Activated CD4-positive, CD25-positive, alpha-beta regulatory T cell treated with anti-CD3 and anti-CD28 coated beads, Interleukin-2, amount 50 U/mL, for 24 hours (primary cell): ENCODE measurements at places on chromosomes 7 and 10.
A peak's percentile ranks its signal among the peaks of the same experiment; 100 is the strongest.

DNA sequence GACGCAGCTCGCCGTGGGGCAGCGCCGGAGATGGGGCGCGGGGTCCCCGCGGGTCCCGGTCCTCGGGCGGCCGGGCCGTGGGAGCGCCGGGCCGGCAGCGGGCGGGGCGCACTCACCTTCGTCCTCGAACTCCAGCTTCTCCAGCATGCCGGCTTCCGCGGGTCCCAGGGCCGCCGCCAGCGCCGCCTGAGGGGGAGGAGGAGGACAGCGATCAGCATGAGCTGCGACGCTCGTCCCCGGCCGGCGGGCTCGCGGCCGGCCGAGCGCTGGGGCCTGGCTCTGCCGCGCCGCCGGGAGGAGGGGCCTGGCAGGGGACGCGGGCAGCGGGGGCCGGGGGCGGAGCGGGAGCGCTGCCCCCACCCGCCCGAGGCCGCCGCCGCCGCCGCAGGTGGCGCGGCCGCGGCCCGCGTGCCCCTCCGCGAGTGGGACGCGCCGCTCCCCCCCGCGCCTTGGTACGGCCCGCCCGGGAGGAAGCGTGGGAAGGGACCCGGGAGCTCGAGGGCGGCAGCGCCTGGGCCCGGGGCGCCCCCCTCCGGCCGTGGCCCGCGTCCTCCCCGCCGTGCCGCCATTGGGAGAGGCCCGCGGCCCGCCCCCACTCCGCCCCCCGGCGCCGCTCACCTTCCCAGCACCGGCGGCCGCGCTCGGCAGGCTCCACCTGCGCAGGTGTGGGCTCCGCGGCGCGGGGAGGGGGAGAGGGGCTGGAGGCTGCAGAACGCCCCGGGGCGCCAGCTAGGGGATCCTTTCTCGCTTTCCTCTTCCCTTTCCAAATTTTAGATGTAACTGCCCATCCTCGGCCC is 112.5 kb upstream of the RHEB start:
- ATAC-seq, result peak; percentile 82

DNA sequence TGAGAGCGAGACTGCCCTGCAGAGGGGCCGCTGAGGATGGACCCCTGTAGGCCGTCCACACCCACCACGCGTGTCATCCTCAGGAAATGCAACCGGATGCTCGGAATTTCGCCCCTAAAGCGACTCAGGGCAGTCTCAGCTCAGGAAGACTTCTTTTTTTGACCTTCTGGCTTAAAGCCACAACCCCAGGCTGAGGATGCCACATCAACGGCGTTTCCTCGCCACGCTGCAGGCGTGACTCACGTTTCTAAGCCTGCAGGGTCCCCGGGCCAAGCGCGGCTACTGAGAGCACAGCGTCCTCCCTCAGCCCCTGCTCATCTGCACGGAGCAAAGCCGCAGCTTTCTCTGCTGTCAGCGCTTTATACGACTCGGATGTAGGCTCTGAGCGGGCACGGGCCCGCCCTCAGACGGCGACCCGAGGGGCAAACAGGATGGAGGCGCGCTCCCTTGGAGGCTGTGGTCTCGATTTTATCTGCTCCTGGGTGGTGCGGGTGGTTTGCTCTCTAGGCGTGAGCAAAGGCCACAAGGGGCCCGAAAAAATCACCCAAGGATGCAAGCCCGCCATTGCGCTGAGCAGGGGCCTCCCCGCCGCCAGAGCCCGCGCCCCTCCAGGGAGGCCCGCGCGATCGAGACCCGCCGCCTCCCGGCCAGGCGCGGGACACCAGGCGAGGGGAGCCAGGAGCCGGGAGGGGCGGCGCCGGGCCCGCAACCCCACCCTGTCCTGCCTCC is 726 bp upstream of the INSIG1 start:
- ATAC-seq, result peak; percentile 53

- ATAC-seq, result no peak
Observed at GRCh38 chr7:39539816-39540215, 26.4 kb upstream of the YAE1 start.

DNA sequence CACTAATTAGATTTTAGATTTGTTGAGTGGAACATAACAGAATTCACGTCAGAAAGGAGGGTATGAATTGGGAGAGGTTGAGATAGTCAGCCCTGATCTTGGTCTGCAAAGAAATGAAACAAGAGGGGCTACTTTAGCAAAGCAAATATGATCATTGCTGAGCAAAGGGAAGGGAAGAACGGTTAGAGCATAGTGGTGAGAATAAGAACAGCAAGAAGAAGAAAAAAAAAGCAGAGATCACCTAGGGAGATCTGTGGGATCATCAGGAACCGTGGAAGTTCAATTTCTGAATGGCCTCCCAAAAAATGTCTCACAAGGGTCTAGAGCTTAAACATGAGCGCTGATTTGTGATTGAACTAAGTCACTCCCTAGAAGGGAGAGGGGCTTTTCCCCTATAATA is 156.1 kb downstream of the DGKI start:
- no peak for ATAC-seq

DNA sequence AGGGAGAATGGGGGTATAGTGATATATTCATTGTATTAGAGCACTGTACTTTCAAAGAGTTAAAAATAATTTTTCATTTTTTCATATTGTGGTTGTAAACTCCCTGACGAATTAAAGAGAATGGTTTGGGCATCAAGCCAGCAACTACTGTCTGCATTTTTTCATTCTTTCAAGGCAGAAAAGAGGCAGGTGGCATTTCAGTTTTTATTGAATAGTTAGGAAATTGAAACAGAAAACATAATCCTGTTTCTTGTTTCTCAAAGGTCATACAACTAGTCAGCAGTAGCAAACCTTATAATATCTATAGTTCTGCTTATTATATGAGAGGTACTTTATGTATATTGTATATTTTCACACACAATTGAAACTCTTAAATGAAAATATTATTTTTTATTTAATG is 303.9 kb upstream of the KCND2 start:
- ATAC-seq, result no peak

- no peak for ATAC-seq
Observed at GRCh38 chr10:4231439-4231838, 446.4 kb upstream of the KLF6 start.

GRCh38 chr7:93977211-93977950 is 26.8 kb downstream of the BET1 start:
- no peak for ATAC-seq

DNA sequence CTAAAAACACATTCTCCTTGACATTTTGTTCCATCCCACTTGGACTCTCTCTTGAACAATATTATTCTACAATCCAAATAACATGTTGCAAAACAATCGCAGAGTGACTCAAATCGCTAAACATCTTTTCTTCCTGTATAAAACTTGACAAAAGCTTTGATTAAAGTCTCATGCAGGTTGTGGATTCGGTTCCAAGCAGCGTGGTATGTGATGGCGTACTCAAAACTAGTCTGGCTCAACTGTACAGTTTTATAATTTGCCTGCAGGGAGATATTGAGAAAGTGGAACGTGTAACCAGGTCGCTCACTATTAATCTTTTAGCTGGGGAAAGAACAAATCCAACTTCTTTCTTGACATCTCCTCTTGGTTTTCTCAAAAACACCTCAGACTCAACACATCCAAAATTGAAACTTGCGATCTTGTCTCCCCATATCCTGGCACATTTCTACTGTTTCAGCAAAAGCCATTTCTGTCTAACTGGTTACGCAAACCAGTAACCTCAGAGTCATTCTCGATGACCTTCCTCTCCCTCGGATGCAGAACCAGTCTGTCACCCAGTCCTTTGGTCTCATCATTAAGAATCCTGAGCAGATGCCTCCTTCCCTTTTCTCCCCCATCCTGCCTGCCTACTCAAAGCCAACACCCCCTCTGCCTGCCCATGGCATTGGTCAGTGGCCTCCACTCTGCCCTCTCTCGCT is 100.1 kb downstream of the CACNB2 start:
- ATAC-seq, result no peak

GRCh38 chr7:91835091-91835825 is 45.2 kb downstream of the MTERF1 start:
- no peak for ATAC-seq

DNA sequence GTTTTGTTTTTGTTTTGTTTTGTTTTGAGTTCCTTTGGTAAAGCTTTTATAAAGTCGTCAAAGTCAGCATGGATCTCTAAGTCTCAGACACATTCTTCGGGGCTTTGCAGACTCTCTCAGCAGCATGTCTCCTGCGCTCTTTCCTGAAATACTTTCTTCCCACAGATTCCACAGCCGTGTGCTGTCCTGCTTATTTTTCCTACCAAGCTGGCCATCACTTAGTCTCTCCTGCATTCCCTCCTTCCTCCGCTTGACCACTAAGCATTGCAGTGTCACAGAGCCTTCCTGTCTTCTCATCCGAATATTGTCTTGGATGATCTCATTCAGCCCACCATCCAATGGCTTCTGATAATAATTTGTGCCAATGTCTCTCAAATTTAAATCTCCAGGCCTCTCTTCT is 434.3 kb upstream of the C7orf33 start:
- ATAC-seq, result no peak
